Activated CD8-positive, alpha-beta memory T cell treated with anti-CD3 and anti-CD28 coated beads for 4 hours (primary cell): ENCODE measurements at places on chromosomes 5 and 9.
A peak's percentile ranks its signal among the peaks of the same experiment; 100 is the strongest.

DNA sequence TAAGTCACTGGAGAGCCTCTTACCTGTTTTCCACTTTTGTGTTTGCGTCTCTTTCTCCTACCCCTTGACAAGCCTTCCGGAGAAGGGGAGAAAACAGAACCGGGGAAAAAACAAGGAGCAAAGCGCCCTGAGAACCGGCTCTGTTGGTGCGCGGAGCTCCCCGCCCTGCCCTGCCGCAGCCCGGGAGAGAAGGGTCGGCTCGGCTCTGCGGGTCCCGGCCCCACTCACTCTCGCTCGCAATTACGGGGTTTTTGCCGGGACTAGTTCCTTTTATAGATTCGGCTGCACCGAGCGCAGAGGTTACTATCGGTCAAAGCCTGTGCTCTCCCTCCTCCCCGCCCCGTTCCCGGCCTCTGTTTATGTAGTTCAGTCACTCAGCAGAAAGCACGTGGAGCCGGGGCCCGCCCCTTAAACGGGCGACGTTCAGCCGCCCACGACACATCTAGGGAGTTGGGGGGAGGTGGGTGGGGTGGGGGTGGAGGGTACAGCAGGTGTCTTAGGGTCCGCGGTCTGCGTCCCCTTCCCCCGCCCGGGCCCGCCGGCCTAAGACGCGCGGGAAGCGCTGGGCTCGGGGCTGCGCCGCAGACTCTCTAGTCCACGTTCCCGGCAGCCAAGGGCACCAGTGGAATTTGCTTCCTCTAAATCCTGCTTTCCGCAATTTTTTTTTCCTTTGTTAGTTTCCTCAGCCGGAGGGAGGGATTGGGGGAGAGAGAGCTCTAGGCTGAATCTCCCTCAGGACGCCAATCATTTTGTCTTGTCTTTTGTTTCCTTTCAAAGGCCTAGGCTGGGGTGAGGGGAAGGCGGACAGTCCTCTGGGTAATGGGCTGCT lies at the start of gene ABCA1:
Gene ABCA1, minus strand, starts transcription at position 244 of the 829 bp plus-strand sequence. CDS start 24,476 bp downstream, outside the sequence.
- peak; percentile 33 for DNase-seq

DNA sequence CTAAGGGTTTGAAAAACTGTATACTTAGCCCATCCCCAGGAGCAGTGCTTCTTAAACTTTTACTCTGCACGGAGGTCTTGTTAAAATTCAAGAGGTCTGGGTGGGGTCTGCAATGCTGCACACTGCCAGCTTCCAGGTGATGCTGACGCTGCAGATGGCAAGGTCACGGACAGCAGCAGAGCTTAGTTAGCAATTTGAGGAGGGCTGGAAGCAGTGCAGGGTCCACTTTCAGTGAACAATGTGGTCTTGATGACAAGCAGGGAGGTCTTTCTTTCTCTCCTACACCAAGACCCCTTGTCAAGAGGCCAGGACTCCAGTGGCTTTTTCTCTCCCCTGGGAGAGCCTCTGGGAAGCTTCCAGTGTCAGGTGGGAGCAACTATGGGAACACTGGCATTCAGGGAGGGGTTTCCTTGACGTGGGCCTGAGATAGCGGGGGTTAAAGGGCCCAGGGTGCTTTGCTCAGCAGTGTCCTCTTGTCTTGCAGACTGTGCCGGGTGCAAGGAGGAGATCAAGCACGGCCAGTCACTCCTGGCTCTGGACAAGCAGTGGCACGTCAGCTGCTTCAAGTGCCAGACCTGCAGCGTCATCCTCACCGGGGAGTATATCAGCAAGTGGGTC lies 65.0 kb upstream of the AFAP1L1 start:
- no peak for DNase-seq

- no peak for DNase-seq
Measured at GRCh38 chr5:131593921-131594320, 41.1 kb downstream of the RAPGEF6 start.

GRCh38 chr9:33794560-33794959 lies 801 bp upstream of the PRSS3 start:
- DNase-seq = no peak
